ENCODE measurements at places on chromosomes 16 and 17. TPM values are rescaled to one million over a fixed set of nuclear protein-coding genes. Genes with fewer than 3 reads are reported as not detected.

- DNase-seq, result no peak
Observed at GRCh38 chr16:88687254-88687576, 908 bp upstream of the SNAI3 start.

RBFOX1 gene
- 54.4 TPM for polyA plus RNA-seq

DNA sequence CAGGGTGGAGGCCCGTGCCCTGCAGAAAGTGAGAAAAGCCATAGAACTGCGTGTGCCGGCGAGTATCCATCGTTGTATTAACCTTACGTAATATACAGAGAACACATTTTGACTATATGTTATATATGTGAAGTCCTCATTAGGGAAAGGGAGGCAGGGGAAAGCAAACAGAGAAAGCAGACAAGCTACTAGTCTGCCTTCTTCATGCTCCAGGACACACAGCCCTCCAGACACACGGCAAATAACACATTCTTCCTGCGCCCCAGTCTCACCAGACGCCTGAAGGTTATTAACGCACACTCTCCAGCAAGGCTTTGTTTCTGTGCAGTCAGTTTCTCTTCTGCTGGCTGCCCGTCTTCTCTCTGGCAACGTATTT, 28.8 kb downstream of the PRDM7 start:
- DNase-seq, result no peak

OTOP3 gene
- polyA plus RNA-seq, result not detected

GRCh38 chr17:10136258-10136981, 62.0 kb downstream of the GAS7 start:
- peak; percentile 71 for DNase-seq

DNA sequence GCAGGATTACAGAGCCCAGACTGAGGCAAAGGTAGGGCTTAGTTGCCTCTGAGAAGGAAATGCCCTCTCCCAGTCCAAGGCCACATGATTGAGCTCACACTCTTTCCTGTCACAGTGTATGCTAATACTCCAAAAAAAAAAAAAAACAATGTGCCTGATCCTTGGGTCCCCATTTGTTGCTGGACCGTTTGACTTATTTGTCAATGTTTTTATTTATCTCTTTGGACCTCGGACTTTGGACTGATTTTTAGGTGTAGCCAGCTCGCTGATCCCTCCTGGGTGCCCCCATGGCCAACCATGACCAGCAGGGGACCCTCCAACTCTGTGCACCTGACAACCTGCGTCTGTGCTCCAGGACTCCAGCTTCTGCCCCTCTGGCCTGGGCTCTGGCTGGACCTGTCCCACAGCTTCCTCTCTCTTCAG, 622 bp upstream of the CCL16 start:
- no peak for DNase-seq

GDPD1 gene
- 2.9 TPM for polyA plus RNA-seq

- peak; percentile 90 for DNase-seq
Observed at GRCh38 chr17:1008008-1008761, 11.3 kb downstream of the TIMM22 start.

AATK gene
- 11.5 TPM for polyA plus RNA-seq

DNA sequence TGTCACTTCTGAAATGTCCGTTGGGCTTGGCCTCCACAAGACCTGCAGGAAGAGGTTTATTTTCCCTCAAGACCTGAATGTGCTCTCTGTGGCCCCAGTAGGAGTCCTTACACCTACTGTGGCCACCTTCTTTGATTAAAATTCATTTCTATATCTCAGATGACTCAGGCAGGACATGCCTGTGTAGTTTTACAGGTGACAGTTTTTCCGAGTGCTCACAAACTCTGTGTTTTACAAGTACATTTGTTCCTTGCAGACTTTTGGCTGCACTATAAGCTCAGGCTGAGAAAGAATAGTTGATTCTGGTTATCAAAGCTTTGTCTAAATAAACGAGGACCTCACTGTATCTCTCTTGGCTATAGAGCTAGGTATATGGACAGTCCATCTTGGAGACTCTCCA, 257.1 kb downstream of the MAP2K4 start:
- no peak for DNase-seq

DNA sequence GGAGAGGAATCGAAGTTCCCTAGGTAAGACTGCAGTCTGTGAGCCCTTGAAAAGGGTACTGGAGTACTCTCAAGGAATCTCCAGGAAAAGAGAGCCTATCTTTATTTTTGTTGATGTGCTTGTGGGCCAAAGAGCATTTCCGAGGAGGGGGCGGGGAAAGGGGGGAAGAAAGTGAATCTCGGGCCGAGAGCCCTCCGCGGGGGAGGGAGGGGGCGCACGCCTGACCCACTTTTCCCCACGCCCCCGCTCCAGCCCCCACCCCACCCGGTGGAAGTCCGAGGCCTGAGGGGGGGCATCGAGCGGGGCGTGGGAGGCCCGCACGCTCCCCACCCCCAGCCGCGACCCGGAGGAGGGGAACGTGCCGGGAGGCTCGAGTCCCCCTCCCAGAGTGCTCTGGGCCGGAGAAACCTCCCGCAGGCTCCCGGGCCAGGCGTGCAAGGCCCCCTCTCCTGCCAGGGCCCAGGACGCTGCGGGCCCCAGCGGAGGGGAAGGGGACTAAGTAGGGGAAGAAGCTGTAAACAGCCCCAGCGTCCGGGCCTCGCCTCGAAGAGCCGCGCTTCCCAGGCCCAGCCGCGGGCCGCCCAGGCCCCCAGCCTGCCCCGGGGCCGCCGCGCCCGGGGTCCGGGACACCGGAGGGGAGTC, 444 bp downstream of the HELZ start:
- DNase-seq, result no peak
